ENCODE measurements at places on chromosomes 3 and 15. TPM values are rescaled to one million over a fixed set of nuclear protein-coding genes. Genes with fewer than 3 reads are reported as not detected.
A peak's percentile ranks its signal among the peaks of the same experiment; 100 is the strongest.

The ZBED2 gene
- 226 TPM for total RNA-seq

- DNase-seq, result peak; percentile 1
Observed at GRCh38 chr3:192514754-192515663, 212.3 kb downstream of the FGF12 start.

The XCR1 gene
- total RNA-seq, result not detected

- DNase-seq, result no peak
Observed at GRCh38 chr3:148420242-148420641, 277.5 kb upstream of the AGTR1 start.
